ENCODE measurements at places on chromosomes 7 and 10.

GRCh38 chr10:118564652-118565051, 30.8 kb downstream of the PRLHR start:
- no peak for DNase-seq

DNA sequence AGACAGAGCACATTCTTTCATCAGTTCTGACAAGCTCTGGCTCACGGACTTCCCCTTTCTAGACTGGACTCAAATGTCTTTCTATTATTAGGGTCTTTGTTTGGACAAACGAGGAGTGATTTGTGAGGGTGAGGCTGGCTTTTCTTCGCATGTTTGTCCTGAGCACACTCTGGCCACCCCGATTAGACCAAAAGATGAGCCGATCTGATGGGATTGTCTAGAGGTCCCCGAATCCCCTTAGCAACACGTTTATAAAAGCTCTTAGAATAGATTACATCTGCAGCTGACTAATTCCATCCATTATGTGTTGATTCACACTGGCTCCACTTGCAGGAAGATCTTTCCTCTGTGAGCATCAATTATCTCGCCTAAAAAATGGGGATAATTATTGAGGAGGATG, 675.4 kb upstream of the AUTS2 start:
- no peak for DNase-seq

DNA sequence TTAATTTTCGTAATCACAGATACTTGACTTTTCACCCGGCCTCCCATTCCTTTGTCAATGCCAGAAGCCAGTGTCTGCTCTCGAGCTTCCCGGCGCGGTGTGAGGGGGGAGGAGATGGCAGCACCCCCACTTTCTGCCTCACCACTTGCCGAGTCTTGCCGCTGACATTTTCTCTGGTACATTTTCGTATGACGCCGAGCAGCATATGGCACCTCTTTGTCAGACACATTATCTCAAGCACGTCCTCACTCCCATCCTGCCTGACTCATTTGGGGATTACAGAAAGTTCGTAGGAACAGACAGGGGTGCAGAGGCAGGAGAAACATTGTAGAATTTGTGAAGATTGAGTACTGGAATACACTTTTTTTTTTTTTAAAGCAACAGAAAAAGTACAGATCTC, 60.8 kb upstream of the SORCS3 start:
- no peak for DNase-seq

- no peak for DNase-seq
Observed at GRCh38 chr10:3071405-3072198, 4.3 kb downstream of the PFKP start.

- DNase-seq, result no peak
Observed at GRCh38 chr10:28280652-28281051, 22.2 kb downstream of the MPP7 start.

DNA sequence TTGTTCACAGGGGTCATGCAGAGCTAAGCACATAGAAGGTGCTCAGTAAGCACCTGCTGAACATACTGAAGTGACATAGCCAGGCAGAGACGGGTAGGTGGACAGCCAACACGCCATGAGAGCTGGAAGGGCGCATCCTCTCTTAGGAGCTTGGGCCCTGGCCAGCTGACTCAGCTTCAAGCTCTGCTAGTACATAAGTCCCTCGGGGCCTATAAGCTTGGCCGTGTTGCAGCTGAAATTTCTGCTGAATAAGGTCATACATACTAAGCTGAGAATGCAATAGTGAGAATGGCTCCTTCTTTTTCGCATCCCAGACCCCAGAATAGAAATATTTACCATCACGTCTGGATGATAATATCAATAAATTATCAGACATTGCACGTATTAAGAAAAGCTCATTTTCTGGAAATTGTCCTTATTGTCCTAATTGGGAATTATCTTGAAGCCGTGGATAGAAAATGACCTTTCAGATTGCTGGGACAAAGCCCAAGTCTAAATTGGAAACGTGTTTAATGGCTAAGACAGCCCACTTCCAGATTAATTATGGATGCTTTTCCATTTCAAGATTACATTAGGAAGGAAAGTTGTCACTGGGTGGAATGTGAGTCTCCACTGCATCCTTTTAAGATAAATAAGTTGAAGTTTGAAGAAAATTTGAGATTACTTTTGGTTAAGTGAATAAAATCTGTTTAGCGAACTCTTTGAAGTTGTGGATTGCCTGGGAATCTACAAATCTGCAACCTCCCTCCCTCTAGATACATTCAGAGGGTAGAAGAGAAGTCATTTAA, 287.1 kb upstream of the C7orf33 start:
- no peak for DNase-seq

DNA sequence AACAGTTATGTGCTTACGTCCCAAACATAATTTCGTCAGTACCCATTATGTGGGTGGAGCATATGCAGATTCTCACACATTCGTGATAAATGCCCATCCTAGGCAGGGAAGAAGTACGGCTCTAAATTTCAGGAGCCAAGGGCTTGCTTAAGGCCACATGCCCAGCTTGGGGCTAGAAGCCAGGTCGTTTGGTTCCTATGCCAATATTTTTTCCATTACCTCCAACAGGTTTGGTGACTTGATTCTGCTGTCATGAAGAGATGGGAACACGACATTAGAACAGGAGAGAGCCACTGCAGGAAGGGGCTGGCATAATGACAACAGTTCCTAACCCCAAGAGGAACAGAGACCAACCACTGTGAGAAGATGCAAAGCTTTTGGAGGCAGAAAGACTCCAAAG, 85.1 kb downstream of the HIPK2 start:
- no peak for DNase-seq

- DNase-seq, result no peak
Observed at GRCh38 chr7:134724606-134725005, 54.8 kb upstream of the CALD1 start.

DNA sequence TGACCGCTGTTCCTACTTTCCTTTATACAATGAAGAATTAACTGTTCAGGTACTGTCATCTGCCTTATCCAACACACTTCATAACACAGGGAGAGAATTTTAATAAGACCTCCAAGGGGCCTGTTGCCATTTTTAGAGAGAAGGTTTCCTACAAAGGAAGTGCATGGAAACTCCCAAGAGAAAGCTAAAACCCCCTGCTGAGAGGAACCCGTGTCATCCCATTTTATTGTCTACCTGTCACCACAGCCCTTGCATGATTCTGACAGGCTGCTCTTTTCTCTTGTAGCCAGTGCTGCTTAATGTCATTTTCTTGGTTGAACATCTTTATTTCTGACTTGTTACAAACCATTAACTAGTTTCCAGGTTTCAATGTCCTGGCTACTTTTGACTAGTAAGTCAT, 98.4 kb downstream of the SNX10 start:
- DNase-seq, result no peak

DNA sequence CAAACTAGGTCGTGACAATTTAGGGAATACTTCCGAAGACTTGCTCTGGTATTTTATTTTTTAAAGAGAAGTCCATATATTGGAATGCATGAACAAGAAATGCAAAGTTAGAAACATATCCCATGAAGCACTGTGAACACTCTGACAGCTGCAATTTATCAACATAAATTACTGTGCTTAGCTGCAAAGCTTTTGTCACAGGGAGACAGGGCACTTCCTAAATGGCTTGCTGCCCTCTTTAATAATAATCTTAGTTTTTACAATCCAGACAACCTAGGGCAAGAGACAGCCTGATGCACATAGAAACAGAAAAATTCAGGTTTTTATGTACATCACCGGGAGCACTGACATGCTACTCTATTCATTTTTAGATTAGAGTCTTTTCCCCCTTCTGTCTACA, 78.3 kb upstream of the NOBOX start:
- DNase-seq, result no peak

GRCh38 chr7:149427096-149427680, 33.7 kb downstream of the ZNF777 start:
- no peak for DNase-seq

DNA sequence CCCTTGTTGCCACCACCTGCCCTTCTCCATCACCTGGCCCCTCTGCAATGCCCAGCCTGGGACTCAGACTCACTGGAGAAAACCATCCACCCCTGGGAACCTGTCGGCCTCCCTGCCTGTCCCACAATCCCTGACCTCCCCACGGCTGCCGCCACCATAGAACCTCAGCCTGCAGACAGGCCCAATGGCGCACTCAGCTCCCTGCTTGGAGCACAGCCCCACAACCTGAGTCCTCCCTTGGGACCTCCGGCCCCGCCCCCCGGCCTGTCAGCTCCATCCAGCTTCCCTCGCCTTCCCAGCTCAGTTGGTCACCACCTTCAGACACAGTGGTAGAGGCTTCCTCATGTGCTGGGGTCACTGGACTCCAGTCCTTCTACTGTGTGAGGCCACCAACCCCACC, 41.1 kb downstream of the PARP12 start:
- DNase-seq, result no peak

- DNase-seq, result no peak
Observed at GRCh38 chr10:71349406-71349805, 30.3 kb downstream of the SLC29A3 start.

GRCh38 chr7:145123502-145123901, 287.6 kb upstream of the TPK1 start:
- no peak for DNase-seq

DNA sequence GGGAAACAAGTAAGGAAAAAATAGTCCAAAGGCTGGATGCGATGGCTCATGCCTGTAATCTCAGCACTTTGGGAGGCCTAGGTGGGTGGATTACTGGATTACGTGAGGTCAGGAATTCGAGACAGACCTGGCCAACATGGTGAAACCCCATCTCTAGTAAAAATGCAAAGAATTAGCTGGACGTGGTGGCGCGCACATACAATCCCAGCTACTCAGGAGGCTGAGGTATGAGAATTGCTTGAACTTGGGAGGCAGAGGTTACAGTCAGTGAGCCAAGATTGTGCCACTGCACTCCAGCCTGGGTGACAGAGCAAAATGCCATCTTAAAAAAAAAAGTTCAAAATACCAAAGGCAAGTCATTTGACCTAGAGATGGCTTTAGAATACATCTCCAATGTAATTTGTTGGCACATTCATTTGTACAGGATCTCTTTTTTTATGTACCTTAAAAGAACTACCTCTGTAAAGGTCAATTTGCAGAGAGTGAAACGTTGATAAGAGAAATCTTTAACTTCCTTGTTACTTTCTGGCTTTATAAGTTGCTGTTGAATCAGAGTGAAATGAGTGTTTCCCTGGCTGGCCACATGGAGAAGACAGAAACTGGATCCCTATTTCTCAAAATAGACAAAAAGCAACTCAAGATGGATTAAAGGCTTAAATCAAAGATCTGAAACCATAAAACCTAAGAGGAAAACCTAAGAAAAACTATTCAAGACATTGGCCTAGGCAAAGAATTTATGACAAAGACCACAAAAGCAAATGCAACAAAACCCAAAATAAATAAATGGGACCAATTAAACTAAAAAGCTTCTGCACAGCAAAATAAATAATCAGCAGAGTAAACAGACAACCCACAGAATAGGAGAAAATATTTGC, 260.7 kb downstream of the KLF6 start:
- DNase-seq, result no peak

- no peak for DNase-seq
Observed at GRCh38 chr10:23966504-23967051, 242.4 kb upstream of the KIAA1217 start.

DNA sequence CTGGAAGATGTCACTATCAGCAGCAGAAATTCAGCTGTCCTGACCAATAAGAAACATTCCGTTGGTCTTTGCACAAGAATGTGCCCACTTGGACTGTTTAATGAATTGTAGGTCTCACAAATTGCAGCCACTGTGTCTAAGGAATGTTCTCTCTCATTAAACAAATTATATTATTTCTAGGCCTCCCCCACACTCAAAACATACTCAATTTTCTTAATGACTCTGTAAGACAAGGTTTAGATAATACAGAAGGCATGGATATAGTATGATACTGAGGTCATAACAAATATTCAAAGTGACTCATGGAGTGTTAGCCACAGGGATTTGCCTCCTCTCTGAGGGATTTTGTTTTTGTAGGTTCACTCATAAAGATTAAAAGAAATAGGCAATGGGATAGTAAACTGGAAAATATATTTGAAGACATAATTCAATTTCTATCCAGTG, 197.5 kb downstream of the PTN start:
- no peak for DNase-seq

All from activated CD8-positive, alpha-beta memory T cell treated with anti-CD3 and anti-CD28 coated beads for 1 hour (primary cell).